ENCODE measurements at places on chromosomes 3 and 15.

GRCh38 chr15:22891426-22892210 is 53.2 kb downstream of the NIPA2 start:
- no peak for DNase-seq

- DNase-seq: no peak
Observed at GRCh38 chr3:14634763-14635400, 16.7 kb upstream of the CCDC174 start.

DNA sequence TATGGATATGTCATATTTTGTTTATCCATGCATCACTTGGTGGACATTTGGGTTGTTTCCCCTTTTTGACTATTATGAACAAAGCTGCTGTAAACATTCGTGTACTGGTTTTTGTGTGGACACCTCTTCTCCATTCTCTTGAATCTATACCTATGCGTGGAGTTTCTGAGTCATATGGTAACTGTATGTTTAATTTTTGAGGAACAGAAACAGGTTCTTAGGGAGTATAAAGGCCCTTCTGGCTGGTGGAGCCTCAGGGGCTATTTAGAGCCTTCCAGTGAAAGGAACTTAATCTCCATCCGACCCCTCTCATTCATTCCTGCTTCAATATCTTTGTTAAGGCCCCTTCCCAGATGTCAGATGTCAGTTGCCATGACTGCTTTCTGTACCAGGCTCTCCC is 14.1 kb upstream of the CTXND1 start:
- DNase-seq: no peak

- no peak for DNase-seq
Observed at GRCh38 chr3:187983484-187984124, 170.4 kb upstream of the LPP start.

DNA sequence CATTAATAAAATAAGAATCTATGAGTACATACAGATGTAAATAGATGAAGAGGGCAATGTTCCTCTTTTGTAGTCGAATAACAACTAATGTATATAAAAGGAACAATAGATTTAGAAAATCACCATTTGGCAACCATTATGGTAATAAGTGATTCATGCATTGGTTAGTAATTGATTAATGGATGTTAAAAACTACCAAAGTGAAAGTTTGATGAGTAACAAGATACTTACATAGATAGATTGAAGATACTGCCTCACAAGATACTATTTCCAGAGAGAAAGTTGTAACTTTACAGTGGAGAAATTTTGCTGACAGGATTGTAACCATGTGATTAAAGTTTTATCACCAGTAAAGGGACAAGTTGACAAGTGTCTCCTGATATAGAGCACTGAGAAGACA is 55.0 kb downstream of the TCF12 start:
- DNase-seq: no peak

DNA sequence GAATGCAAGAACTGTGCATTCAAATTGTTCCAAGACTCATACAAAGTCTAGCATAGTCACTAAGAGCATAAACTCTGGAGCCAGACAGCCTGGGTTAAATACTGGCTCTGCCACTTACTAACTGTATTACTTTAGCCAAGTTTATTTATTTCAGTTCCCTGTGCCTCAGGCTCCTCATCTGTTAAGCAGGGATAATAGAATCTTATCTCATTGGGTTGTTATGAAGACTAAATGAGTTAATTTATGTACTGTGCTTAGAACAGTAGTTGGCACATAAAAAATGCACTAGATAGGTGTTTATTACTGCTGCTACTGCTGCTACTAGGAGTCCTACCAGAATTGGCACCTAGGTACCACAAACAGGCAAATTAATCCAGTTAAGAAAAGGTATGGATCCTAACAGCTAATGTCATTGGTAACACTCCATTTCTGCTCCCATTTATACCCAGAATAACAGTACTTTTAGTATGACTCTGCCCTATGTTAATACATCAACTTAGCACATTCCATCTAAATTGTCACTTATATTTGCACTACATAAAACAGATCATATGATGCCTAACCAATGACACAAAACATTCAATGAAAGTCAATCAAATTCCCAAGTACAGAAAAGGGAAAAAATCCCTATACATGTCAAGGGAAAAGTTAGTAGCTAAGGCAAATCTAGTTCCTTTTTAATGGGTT is 45.7 kb downstream of the GSK3B start:
- DNase-seq: no peak

- peak; percentile 51 for DNase-seq
Observed at GRCh38 chr15:101723171-101723873, 951 bp downstream of the TARS3 start.

GRCh38 chr15:33201491-33202231 is 7.1 kb upstream of the FMN1 start:
- peak; percentile 56 for DNase-seq

GRCh38 chr15:92510163-92510882 is 116.6 kb downstream of the ST8SIA2 start:
- DNase-seq: no peak

DNA sequence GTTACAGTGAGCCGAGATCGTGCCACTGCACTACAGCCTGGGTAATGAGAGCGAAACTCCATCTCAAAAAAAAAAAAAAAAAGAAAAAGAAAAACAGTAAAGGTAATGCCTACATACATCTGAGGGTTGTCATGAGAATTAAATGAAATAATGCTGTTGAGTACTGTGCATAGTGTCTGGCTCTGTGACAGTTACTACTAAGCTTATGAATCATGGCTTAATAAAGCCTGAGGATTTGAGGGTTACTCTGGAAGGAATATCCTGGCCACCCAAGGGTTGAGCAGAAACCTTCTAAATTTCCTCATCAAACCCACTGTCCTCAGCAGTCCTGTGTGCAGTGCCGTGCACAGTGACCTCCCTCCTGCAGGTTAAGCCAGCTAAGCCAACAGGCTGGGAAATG is 26.8 kb upstream of the ELP6 start:
- DNase-seq: no peak

DNA sequence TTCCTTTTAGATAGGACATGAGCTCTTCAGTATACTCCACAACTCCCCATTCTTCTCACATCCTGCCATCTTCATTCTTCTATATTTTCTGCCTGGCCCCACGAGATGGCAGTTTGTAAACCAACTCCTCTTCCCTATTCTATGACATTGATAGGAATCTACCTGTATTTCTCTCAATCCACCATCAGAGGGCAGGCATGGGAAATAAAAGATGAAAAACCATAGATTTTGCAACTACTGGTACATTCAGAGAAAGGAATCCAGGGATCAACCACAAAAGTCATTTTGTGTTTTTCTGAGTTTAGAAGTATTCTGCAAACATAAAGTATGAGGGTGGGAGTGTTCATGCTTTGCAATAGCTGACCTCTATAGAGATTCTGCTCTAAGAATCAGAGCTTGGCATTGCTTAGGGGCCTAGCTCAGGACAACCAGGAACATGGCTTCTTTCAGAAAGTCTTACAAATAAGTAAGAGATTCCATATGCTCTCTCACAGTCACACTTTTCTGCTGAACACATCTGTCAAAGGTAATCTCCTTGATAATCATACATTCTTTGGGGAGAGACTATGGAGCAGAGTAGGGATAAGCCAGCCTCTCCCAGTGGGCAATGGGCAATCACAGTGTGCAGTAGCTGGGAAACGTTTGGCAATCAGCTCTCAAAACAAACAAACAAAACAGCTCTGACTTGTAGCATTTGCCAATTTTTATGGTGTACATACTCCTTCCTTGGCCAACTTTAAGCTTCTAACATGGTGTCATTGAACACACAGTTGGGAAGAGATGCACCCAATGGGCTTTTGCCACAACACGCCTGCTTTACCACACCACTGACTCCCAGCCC is 43.1 kb upstream of the SLC25A36 start:
- no peak for DNase-seq

DNA sequence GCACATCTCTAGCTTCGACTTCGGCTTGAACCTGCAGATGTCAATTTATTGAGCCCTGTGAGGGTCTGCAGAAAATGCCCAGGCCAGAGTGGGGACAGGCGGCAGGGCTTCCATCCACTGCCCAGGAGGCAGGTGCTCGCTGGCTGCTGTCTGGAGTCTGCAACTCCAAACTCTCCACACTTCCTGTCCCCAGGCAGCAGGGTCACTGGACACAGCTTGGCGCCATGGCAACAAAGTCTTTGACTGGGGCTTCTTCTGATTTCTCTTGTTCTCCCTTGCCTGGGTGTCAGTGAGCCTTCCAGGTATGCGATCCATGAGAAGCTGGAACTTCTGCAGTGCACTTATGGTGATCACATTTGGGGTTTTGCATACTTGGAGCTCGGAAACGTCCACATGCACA is 33.5 kb downstream of the SV2B start:
- no peak for DNase-seq

GRCh38 chr15:90035095-90035839 is 34.1 kb downstream of the ZNF710 start:
- DNase-seq: no peak

DNA sequence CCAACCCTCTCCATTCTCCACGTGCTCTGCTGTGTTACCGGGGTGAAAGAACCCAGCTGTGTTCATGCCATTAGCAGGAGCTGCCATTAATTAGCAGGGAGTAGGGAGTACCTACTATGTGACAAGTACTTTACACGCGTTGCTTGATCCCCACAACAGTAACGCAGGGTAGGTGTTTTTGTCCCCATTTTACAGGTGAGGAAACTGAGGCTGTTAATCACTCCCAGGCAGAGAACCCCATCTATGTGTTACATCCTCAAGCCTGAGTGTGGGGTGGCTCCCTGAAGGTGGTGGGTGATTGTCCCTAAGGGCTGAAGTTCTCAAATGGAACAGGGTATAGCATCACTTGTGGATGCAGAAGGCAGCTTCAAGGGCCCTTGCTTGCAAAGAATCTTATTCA is 22.8 kb downstream of the MELTF start:
- DNase-seq: no peak

- DNase-seq: no peak
Observed at GRCh38 chr3:172953571-172953970, 187.5 kb downstream of the SPATA16 start.

- DNase-seq: no peak
Observed at GRCh38 chr3:129106320-129106719, 15.3 kb downstream of the RAB43 start.

- DNase-seq: no peak
Observed at GRCh38 chr15:87741350-87741749, 515.2 kb downstream of the NTRK3 start.

GRCh38 chr15:57924598-57924997 is 140.9 kb downstream of the ALDH1A2 start:
- DNase-seq: no peak

DNA sequence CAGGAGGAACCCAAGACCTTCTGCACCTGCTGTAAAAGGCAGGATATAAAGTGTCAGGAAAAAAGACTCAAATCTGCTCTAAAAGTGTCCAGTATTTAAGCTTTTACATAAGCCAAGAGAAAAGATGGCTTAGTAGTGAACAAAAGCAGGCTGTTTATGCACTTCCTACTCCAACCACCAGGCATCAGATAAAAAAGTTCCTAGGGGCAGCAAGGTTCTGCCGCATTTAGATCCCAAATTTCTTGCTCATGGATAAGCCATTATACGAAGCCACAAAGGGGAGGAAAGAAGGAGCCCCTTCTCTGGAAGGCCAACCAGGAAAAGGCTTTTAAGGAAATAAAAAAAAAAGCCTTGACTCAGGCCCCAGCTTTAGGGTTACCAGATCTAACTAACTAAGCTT is 10.6 kb upstream of the SLC9C1 start:
- DNase-seq: no peak

DNA sequence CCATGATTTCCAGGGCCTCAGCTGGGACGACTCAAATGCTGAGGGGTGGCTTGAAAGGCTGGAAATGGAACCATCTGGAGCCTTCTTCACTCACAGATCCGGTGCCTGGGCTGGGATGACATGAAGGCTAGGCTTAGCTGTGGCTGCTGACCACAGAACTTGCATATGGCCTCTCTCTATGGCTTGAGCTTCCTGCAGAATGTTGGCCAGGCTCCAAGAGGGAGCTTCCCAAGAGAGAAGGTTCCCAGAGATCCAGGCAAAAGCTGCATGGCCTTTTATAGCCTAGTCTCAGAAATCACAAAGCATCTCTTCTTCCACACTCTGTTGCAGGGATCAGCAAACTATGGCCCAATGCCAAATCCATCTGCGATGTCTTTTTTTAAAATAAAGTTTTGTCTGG is 44.8 kb downstream of the GATM start:
- no peak for DNase-seq

DNA sequence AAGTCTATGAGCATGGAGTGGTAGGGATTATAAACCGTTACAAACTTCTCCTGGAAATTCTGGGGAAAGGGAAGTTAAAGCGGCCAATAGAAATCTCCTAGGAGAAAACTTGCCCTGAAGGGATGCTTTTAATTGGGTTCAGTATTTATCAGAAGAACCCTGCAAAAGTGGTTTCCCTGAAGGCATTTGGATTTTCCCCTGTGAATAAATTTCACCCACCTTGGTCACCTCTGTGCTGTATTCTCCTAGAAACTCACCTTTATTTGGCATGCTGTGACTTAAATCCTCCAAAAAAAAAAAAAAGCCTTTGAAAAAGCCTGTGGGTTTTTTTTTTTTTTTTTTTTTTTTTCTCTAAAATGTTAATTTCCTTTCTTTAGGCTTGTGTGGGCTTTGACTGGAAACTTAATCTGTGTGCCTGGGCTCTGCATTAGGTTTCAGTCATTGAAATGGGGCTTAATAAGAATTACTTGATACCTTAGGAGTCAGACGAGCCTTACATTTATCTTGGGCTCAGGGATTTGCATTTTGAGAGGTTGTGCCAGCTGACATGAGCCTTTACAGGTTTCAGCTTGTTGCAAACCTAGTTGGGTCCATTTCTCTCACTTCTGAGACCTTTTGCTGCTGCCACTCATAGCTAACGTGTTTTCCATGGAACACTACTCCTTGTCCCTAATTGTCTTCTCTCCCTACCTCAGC is 22.0 kb downstream of the TGFBR2 start:
- no peak for DNase-seq

GRCh38 chr3:108838436-108838835 is 15.8 kb downstream of the TRAT1 start:
- peak; percentile 37 for DNase-seq

DNA sequence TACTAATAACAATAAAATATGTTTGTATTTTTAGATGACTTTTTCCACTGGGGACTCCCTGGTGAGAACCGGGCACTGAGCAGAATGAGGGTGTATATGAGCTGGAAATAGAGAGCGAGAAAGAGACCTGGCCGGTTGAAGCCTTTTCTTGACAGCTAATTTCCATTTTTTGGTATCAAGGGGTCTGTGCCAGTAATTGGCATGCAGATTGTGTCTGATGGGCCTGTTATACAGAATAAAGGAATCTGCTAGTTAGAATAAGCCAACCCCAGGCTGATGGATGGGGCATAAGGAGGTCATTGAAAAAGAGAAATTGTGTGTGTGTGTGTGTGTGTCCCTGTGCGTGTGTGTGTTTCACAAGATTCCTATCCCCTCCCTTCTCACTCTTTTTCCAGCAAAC is 83.9 kb downstream of the IL20RB start:
- DNase-seq: no peak

GRCh38 chr3:40661284-40661683 is 136.5 kb downstream of the ZNF621 start:
- DNase-seq: no peak

DNA sequence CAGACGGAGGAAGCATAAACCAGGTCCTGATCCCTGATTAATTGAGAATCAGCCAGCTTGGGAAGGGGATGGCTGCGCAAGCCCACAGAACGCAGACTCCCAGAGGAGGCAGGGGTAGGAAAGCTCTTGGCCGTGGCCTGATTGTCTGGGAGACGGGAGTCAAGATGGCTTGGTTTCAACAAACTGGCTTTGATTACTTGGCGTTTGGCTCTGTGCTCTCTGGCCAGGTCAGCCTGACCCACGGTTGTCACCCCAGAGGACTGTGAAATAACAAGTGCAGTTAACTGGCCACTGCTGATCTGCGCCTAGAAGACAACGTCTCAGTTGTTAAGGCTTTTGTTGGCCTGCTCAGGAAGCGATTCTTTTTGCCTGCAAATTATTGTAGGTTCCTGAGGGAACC is 387.0 kb upstream of the PROK2 start:
- no peak for DNase-seq

All from stimulated activated CD8-positive, alpha-beta memory T cell treated with anti-CD3 and anti-CD28 coated beads, Interleukin-15, amount 100 ng/mL, for 48 hours (primary cell).